ENCODE measurements at places on chromosomes 1 and 21.

DNA sequence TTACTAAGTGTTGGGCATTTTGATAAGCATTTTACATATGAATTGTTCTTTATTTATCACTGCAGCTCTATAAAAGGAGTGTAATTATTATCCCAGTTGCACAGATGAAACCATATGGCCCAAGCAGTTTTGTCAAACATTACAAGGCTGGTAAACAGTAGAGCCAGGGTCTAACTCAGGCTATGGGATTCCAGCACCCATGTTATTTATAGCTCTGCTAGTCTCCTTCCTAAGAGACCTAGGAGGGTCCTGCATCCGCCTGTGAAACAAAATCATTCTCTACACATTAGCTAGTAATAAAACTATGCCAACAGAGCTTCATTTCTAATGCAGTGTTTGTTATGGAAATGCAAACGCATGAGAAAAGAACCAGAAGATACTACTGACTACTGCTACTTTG lies 58.6 kb downstream of the IL23R start:
- DNase-seq: no peak

GRCh38 chr1:42282867-42283583 lies 52.0 kb downstream of the FOXJ3 start:
- no peak for DNase-seq

- DNase-seq: peak; percentile 86
These were observed 234.7 kb downstream of the TOMM20 start for GRCh38 chr1:234893725-234894630.

- DNase-seq: no peak
These were observed 14.8 kb upstream of the TMEM54 start for GRCh38 chr1:32915766-32916706.

DNA sequence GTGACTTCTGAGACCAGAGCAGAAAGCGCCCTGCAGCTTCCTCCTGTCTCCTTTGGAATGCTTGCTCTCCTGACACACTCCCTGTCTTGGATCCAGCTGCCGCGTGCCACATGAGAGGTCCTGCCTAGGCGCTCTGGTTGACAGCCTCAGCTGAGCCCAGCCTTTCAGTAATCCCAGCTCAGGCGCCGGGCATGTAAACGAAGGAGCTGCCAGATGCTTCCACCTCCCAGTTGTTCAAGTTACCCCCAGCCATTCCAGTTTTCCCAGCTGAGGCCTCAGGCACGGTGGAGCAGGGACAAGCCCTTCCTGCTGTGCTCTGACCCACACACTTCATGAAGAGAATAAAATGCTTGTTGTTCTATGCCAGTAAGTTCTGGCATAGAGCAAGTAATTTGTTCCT lies 14.3 kb upstream of the CD34 start:
- no peak for DNase-seq

GRCh38 chr1:940107-941014 lies 16.6 kb downstream of the SAMD11 start:
- DNase-seq: peak; percentile 70

DNA sequence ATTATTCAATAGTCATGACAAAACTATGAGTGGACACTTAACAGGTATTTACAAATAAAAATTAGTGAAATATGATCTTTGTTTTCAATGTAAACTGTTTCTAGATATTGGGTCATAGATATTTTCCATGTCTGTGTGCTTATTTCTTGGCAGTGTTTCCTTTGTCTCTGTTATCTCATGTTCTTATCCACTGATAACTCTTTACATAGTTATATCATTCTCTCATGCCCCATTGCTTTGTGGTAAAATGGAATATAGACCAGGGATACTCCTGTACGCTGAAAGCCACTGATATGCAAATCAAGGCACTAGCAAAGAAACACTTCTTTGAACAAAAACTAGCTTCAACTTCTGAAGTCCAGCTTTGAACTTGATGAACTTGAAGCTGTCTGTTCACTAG lies 113.1 kb downstream of the ITSN1 start:
- no peak for DNase-seq

- no peak for DNase-seq
These were observed 11.6 kb downstream of the KCNQ4 start for GRCh38 chr1:40794974-40795715.

GRCh38 chr21:45020629-45021427 lies 53.6 kb upstream of the ADARB1 start:
- DNase-seq: no peak

GRCh38 chr1:226120398-226120797 lies 57.9 kb downstream of the H3-3A start:
- no peak for DNase-seq

- DNase-seq: no peak
These were observed 20.1 kb upstream of the CCDC17 start for GRCh38 chr1:45643978-45644377.

- DNase-seq: no peak
These were observed 35.7 kb downstream of the EDARADD start for GRCh38 chr1:236429715-236430274.

DNA sequence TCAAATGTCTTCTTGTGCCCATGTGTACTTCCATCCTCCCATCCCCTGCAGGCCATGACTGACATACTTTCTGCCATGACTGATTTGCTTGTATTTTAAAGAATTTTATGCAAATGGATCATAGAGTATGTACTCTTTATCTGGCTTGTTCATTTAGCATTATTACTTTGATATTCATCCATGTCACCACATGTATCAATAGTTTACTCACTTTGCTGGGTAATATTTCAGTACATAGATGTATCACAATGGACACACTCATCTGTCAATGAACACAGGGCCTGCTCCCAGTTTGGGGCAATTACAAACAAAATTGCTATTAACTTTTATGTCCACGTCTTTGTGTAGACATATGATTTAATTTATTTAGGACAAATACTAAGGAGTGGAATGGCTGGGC lies 259.1 kb downstream of the SDCCAG8 start:
- DNase-seq: no peak

DNA sequence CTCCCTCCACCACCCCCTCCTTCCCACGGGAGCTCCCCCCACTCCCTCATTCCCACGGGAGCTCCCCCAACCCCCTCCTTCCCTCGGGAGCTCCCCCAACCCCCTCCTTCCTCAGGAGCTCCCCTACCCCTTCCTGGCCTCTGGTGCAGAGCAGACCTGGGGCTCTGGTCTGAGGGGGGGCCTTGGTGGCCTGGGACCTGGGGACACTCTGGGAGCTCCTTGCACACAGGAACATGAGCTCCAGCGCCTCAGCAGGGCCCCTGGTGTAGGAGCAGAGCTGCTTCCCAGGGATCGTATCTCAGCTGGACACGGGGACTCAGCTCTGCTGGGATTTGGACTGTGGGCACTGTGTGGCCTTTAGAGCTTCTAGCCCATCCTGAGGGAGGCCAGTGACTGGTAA lies 19.7 kb upstream of the PRSS38 start:
- DNase-seq: no peak

DNA sequence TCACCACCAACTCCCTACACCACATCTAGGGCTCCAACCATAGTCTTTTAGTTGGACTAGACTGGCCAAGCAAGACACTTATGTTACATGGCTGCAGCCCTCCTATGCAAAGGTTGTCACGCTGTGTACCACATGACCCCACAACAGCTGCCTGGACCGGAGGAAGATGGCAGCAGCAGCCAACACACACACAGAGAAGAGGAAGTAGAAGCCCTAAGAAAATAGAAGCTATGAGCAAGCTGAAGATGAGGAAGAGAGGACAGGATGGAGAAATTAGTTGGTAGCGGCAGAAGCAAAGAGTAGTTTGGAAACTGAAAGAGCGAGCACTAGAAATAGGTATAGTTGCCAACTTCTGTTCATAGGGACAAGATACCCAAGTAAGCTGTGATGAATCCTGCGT lies 60.8 kb upstream of the RALGPS2 start:
- DNase-seq: no peak

- DNase-seq: no peak
These were observed 847.8 kb downstream of the MRPL39 start for GRCh38 chr21:24759348-24760075.

- no peak for DNase-seq
These were observed 797 bp downstream of the CC2D1B start for GRCh38 chr1:52365071-52365745.

GRCh38 chr21:32525282-32525681 lies 60.0 kb downstream of the TCP10L start:
- DNase-seq: no peak

GRCh38 chr1:25478633-25479032 lies 47.9 kb downstream of the MACO1 start:
- DNase-seq: no peak

- no peak for DNase-seq
These were observed 911 bp downstream of the GNB1 start for GRCh38 chr1:1889847-1890505.

DNA sequence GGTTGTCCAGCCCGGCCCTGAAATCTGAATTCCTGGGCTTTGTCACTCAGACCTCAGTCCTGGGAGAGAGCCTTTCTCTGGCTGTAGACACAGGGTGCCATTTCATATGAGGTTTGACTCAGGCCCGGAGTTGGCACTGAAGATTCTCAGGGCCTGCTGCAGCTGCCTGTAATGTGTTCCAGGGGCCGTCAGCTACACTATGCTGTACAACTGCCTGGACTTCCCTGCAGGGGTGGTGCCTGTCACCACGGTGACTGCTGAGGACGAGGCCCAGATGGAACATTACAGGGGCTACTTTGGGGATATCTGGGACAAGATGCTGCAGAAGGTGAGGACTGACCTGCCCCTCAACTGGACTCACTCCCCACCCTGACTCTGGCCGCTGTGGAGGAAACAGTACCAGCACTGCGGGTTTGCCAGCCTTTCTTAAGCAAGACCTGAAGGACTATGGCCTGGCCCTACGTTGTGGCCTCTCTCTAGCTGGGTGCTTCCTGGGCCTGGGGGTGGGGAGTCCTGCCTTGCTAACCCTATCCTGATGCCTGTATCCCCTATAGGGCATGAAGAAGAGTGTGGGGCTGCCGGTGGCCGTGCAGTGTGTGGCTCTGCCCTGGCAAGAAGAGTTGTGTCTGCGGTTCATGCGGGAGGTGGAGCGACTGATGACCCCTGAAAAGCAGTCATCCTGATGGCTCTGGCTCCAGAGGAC lies 18.9 kb downstream of the FAAH start:
- DNase-seq: no peak

DNA sequence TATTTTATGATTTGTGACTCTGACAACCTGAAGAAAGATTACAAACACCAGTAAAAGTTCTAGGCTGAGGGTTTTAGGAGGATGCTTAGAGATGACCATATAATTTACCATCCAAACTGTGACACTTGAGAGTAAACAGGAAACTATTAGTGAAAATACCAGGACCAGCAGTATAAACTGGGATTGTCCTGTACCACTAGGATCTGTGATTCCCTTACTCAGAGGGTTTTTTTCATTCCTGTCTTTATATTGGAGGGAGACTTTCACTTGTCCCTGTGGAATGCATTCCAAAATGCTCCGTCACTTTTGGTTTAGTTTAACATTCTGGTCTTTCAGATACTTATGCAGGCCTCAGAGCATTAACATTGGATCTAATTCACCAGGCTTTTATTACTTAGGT lies 482.9 kb downstream of the PTBP2 start:
- DNase-seq: no peak
